Kidney tubule cell (primary cell): ENCODE measurements at places on chromosomes 6 and 20.
A peak's percentile ranks its signal among the peaks of the same experiment; 100 is the strongest.

DNA sequence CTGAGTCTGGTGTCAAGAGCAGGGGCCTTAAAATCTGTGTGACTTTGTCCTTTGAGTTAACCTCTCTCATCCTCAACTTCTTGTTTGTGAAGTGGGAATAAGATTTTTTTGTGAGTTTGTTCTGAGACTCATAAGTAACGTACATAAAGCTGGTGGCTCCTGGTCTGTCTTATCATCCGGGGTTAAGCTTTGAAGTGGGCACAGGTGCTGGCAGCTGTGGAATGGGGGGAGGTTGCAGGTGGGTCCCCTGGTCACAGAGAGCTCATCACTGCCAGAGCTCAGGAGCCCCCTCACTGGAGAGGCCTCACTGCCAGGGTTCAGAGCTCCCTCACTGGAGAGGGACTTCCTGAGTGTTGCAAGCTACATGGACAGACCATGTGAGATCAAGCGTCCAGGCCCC, 174.1 kb downstream of the NRN1 start:
- DNase-seq, result no peak

DNA sequence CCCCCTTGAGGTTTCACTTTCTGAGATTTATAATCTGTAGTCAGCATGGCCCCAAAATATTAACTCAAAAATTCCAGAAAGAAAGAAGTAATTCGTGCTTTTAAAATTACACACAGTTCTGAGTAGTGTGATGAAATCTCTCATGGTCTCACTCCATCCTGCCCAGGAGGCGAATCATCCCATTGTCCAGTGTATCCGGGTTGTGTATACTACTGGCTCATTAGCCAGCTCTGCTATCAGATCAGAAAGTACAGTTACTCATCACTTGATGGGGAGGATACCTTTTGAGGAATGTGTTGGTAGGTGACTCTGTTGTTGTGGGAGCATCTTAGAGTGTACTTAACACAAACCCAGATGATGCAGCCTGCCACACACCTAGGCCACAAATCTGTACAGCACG, 65.2 kb downstream of the CDC5L start:
- DNase-seq, result peak; percentile 97

- DNase-seq, result peak; percentile 81
Measured at GRCh38 chr6:144912474-144912873, 627.3 kb downstream of the UTRN start.

- peak; percentile 63 for DNase-seq
Measured at GRCh38 chr6:5094327-5094726, 9.2 kb downstream of the PPP1R3G start.

- peak; percentile 88 for DNase-seq
Measured at GRCh38 chr6:10521104-10521808, at the start of gene GCNT2. TSS of gene GCNT2 (plus strand) at chr6:10521351. CDS start at chr6:10528912, 7,561 bp downstream.

DNA sequence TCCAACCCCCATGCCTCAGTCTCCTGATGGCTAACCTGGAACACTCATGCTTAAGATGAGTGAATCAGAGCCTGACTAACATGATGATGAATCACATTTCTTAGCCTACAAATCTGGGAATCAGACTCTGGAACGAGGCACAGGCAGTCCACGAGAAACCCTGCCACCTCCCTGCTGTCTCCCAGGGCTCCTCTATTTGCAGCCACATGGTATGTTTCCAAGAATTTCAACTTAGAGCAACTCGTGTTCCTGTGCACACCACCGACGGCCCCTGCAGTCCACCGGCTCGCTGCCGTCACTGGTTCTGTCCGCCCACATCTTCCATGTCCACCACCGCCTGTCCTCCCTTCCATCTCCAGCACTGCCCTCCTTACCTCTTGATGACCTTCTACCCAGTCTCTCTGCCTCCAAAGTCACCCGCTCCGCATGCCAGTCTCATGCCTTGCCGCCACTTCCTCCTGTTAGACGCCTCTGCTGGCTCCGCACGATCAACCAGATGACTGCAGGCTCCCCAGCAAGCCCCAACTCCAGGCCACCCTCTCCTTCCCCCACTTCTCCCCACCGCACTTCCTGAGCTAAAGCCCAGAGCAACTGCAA, 87.6 kb downstream of the AGPAT4 start:
- peak; percentile 95 for DNase-seq

DNA sequence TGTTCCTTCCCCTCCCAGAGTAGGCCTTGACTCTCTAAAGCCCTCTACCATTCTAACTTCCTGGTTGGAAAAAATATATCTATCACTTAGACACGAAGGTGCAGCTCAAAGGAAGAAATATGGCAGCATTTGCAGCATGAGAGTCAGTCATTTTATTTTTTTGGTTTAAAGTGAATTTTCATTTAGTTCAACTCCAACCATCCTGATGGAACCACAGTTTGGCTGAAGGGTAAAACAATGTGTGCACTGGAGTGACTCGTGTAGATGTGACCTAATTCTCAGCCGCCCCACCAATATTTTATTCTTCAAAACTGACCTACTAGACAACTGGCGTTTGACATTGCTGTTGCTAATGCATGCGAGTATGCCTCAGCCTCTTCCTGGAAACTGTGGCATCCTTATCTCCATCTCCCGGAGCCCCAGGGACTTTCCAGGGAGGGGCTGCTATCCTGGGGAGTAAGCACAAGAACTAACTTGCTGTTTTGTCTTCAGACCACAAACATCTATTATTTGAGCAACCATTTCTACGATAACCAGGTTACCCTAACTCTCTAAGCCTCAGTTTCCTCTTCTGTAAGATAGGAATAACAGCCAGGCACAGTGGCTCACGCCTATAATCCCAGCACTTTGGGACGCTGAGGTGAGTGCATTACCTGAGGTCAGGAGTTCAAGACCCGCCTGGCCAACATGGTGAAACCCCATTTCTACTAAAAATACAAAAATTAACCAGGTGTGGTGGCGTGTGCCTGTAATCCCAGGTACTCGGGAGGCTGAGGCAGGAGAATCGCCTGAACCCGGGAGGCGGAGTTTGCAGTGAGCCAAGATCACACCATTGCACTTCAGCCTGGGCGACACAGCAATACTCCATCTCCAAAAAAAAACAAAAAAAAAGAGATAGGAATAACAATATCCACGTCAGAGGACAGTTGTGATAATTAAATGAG, 148.7 kb upstream of the JARID2 start:
- DNase-seq, result peak; percentile 10

GRCh38 chr6:30903236-30903635, 4.8 kb upstream of the GTF2H4 start:
- no peak for DNase-seq

- peak; percentile 51 for DNase-seq
Measured at GRCh38 chr20:36472637-36473090, 68.7 kb upstream of the MYL9 start.

DNA sequence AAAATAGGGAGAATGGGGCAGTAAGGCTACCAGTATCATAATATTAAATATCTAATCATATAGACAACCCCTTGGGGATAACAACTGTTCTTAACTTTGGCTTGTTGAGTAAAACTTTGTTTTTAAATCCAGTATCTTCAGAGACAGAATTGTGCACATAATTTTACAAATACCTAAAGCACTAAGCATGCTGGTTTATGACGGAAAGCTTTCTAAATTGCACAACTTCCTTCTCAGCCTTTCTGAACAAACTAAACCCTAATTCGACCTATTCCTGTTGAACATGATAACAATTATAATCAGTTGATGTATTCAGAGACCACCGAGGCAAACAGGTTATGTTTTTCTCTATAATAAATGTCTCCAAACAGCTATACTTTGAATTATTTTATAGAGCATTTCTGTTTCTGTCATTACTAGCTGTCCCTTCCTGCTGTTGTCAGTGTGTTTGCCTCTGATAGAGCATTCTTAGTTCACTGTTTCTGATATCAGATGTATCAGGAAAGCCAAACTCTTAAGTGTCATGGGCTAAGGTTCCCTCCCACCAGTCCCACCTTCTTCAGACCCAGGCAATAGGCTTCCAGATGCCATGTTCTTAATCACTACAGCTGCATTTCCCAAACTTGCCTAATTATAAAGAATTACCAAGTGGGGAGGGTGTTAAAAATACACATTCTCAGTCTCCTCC, 8.7 kb downstream of the ZHX3 start:
- DNase-seq, result no peak

DNA sequence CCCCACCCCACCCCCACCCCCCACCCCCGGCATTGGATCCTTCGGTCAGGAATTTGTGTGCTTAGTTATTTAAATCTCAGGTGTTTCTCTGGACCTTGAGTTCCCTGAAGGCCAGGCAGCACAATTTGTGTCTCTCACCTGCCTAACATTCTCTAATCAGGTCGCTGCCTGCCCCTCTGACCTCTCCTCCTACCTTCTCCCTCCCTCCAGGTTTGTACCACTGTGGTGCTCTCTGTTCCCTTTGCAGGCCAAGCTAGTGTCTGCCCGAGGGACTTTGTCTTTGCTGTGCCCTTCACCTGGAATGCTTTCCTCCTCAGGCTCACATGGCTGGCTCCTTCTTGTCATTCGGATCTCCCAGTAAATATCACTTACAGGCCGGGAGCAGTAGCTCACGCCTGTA, 131.4 kb upstream of the SLC2A12 start:
- DNase-seq, result no peak

GRCh38 chr20:32607727-32608663, 22.9 kb upstream of the NOL4L start:
- DNase-seq, result no peak

DNA sequence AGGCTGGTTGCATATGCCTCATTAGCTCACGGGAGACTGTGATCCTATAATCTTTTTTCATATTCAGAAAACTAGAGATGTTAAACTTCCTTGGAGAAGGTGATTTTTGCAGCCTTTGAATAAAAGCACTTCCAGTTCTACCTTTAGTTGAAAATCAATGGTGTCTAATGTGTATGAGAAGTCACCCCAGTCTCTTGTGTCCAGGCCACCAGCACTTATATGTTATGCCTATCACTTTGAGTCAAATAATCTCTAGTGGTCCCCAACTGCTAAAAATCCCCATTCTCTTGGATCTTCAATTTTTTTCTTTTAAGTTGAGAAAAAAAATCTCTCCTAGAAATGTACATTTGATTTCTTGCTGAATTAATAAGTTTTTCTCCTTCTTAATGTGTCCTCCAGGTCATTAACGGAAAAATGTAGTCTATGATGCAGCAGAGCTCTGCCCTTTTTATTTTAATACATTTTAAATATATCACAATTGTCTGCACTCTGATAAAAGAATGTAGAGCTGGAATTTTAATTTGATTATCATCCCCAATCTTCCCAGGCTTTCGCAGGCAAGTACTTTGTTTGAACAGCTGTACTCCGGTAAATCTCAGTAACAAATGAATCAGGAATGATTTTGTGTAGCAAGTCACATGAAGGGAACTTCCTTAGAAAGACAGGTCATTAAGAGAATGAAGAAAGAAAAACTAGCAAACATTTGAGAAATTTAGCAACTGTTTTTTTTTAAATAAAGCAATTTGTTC, 147.0 kb downstream of the SOX4 start:
- no peak for DNase-seq

- DNase-seq, result peak; percentile 95
Measured at GRCh38 chr20:58014628-58015315, 213.7 kb downstream of the ANKRD60 start.

GRCh38 chr20:34045294-34045693, 51.6 kb downstream of the RALY start:
- peak; percentile 23 for DNase-seq

GRCh38 chr6:170022291-170022722, 268.6 kb downstream of the DLL1 start:
- no peak for DNase-seq

DNA sequence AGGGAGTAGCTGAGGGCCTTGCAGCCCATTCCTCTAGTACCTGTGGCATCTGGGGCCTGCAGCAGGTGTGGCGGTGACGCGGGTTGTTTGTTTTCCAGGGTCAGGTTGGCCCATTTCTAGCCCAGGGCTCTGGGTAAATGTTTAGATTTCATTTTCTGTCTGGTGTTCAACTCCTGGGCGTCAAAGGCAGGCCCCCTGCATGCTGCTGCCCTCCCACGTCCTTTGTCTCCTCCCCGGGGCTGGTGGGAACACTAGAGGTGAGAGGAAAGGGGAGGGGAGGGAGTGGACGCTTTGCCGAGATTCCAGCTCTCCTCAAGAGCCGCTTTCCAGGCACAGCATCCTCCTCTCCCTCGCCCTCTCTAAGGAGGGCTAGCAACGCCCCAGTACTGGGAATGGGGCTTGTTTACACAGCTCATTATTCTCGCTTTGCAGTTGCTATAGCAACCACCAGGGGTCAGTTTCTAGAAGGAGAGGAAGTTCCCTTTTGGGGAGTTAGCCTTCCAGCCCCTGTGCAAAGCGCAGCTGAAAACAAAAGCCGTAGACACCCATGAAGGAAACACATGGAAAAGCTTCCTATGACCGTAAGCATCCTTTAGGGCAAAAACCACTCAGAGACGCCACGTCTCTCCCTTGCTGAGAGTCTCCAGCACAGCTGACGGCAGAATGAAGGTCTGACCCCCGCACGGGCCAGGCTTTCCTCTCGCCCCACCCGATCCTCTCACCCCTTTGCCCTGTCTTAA, 170.6 kb downstream of the LY86 start:
- DNase-seq, result peak; percentile 56

DNA sequence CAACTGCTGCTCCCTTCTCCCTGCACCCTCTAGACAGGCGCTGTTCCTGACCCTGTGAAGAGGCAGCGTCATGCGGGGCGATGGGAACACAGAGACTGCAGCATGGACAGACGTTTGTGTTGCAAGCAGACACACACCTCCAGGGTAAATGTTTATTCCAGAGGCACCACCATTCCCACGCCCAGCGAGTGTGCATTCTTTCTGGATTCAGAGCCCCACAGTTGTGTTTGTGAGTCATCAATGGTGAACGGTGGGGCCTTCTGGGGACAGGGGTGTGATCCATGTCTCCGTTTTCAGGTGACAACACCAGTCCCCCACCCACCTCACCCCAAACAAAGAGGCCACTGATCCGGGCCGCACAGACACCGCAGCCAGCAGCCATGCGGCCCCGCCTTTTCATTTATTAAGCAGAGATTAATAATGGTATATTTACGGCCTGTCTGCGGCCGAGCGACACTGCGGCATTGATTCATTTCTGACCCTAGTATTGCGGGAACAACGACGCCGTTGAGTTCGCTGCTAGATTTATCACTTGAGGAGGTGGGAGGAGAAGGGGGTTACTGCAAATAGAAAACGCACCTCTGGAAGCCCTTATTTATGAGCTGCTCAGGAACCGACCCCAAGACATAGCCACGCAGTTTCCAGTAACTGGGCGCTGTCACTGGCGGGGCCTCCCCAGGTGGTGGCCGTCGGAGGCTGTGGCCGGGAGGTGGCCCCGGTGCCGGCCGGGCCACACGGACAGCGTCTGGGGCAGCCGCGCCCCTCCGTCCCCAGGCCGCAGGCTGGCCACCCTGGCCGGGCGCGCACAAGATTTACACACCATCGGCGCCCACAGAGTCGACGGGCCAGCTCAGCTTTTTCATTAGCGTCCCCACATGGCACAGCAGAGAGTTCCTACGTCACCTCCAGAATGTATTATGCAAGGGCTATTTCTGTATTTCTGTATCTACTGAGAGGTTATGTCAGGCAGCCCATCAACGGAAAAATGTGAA, 367.6 kb downstream of the THBS2 start:
- no peak for DNase-seq
